ENCODE measurements at places on chromosomes 2 and 18.

- DNase-seq, result no peak
Measured at GRCh38 chr2:199762963-199763362, 88.0 kb downstream of the FTCDNL1 start.

- DNase-seq, result no peak
Measured at GRCh38 chr2:132607426-132608090, 62.4 kb downstream of the LYPD1 start.

DNA sequence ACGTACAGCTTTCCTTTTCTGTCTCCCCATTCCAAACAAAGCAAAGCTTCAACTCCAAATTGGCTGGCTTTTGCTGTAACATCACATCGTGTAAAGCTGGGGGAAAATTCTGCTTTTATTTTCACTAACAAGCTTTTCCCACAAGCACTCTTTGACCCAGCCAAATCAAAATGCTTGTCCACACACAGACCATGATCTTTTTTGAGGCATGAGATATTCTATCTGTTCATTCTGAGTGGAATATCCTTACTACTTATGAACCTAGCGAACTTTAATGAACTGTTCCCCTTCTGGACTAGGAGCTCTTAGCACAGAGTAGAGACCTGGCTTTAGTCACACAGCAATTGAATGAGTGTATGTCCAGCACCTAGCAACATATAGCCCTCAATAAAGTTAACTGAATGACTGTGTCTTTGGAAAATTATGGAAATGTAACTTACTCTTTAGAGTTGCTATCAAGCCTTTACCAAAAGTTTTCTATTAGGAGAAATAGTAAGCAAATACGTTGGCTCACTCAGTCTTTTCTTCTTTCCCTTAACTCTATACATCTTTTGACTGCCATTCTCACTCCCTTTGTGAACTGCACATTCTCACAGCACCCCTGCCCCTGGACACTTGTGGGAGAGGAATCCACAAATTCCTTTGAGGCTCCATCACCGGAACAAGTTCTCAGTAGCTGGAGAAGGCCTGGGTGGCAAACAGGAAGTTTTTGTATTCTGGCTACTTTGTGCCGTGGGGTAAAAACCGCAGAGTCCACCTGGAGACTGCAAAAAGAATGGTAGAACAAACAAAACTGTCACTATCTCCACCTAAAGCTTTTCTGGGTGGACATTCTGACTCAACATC is 1.3 kb upstream of the UBE2E3 start:
- DNase-seq, result no peak

DNA sequence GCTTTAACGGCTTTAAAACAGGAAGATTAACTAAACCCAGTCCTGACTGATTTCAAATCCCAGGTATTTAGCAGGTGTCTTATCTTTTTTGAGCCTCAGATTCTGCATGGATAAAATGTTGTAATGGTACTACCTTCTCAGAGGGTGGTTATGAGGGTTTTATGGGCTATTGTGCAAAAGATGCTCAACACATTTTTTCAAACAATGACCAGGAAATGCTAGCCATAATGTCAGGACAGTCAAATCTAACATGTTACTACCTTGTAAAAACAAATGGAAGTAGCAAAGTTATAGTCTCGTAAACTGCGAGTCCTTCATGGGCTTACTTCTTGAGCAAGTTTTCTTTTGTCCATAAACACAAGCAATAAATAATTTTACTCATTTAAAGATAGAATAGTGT is 162.1 kb upstream of the TFPI start:
- DNase-seq, result no peak

GRCh38 chr2:30765876-30766470 is 41.3 kb downstream of the CAPN13 start:
- no peak for DNase-seq

- DNase-seq, result no peak
Measured at GRCh38 chr2:85388878-85389538, 21.2 kb downstream of the CAPG start.

DNA sequence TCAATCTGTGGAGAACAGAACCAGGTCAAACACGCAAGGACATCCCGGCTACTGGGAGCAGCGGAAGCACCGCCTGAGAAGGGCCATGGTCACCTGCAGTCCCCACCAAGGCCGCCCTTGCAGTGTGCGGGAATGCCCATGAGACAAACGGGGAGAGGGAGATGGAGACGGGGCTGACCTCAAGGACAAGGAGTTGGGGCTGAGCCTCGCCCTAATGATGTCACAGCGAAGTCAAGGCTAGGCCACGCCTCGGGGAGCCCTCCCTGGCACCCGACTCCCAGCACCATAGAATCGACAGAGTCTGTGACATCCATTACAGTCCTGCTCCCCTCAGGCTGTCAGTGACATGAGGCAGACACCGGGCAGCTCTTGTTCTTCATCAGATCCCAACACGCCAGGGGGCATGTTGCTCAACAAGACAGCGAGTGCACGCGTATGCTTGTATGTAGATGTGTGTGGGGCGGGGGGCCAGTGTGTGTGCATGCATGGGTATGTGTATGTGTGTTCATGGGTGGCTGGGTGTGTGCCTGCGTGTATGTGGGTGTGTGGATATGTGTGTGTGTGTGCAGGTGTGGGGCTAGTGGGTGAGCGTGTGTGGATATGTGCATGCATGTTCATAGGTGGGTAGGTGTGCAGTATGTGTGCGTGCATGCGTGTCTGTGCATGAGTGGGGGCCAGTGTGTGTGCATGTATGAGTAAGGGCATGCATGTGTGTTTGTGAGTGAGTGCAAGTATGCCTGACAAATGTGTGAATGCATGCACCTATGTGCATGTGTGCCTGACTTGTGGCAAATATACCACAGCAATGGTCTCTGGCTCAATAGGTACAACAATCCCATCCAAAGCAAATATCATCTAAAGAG is 57.0 kb downstream of the ANKMY1 start:
- DNase-seq, result no peak

DNA sequence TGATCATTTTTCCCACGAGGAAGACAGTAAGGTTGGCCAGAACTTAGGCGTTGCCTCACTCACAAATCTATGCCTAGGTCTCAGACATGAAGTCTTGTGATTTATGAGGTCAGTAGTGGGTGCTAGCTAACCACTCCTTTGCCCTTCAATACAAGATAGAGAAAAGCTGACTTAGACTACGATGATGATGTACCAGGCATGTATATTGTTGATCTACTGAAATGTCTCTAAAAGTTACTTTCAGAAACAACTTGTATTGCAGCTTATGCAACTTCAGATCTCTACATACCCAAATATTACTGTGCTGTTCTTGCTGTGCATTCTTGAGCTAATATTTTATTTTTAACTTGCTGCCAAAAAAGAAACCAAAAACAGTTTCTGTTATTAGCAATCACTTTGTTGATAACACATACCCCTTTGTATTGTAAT is 30.6 kb downstream of the MAPRE2 start:
- no peak for DNase-seq

GRCh38 chr2:39689876-39690275 is 24.2 kb downstream of the TMEM178A start:
- DNase-seq, result no peak

DNA sequence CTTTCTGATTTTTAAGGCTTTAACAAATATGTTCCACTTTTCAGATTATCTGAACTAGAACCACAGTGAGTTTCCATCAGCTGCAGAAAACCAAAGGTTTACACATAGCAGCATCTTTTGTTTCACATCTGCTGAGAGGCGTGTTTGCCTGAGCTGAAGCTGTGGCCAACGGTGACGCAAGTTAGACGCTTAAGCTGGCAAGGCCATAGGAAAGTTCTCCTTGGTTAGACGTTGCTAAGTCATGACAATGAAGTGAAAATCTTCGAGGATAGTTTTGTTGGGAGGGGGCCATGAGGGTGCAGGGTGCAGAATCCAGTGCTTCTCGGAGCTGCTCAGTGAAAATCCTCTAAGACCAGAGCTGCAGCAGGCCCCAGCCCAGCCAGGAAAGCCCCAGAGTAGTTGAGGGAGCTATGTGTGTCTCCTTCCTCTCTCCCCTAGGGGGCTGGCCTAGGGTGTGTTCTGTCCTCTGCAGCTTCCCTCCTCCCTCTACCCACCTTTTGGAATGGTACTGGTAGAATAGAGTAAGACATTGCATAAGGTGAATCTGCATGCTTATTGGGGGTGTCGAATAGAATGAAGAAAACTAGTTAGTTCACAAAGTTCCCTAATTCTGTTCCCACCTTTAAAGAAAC is 105.4 kb downstream of the FHOD3 start:
- DNase-seq, result no peak

DNA sequence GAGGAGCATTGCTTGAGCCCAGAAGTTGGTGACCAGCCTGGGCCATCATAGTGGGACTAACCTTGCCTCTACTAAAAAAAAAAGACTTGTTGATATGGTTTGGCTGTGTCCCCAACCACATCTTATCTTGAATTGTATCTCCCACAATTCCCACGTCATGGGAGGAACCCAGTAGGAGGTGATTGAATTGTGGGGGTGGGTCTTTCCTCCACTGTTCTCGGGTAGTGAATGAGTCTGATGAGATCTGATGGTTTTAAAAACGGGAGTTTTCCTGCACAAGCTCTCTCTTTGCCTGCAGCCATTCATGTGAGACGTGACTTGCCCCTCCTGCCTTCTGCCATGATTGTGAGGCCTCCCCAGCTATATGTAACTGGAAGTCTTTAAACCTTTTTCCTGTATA is 47.0 kb downstream of the PROC start:
- DNase-seq, result no peak

GRCh38 chr2:162963156-162963555 is 124.6 kb upstream of the KCNH7 start:
- no peak for DNase-seq

Data from effector memory CD8-positive, alpha-beta T cell (primary cell).